Activated CD8-positive, alpha-beta memory T cell treated with anti-CD3 and anti-CD28 coated beads for 4 hours (primary cell): ENCODE measurements at places on chromosomes 2 and 18.

- no peak for DNase-seq
Measured at GRCh38 chr2:208375491-208376068, 31.0 kb upstream of the PTH2R start.

GRCh38 chr2:1976728-1977416 lies 232.6 kb upstream of the PXDN start:
- DNase-seq, result no peak

GRCh38 chr2:16661936-16662839 lies 3.4 kb downstream of the CYRIA start:
- DNase-seq, result no peak

DNA sequence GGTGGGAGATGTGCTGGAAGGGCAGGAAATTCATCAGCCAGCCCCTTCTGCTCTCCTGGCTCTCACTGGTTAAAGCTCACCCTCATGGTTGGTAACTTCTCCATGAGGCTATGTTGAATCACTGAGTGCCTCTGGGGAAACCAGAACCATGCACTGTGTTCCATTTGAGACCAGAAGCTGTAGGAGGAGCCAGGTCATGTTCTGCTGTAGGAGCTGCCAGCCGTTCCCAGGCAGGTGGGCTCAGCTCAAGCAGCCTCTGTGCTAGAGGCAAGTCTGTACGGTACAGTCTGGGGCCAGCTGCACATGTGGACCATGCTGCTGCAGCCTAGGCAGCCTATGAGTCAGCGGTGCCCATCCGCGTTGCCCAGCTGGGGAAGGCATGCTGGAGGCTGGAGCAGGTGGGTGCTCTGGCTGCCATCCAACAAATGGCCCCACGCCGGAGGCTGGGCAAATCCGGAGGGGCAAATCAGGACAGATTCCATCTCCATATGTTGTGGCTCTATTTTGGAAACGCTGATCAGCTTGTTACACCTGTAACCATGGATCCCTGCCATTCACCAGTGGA lies 22.0 kb upstream of the KCNF1 start:
- no peak for DNase-seq

DNA sequence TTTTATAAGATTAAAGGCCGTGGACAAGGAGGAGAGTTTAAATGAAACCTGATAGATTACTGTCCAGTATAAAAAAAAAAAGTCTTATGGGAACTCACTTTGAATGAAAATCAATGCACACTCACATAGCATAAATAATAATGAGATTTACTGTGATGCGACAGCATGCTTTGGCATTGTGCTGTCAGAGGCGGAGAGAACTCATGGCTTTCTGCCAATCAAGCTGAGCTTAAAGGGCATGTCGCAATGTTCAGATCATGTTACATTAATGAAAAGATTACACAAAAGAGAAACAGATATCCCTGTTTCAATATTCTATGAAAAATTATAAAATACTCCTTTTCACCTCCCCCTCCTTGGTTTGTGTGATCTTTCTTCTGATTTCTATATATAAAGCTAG lies 310.8 kb downstream of the ERBB4 start:
- DNase-seq, result no peak
